ENCODE measurements at places on chromosomes 6 and 20. TPM values are rescaled to one million over a fixed set of nuclear protein-coding genes. Genes with fewer than 3 reads are reported as not detected.

- no peak for DNase-seq
Measured at GRCh38 chr6:82492134-82492533, 128.5 kb downstream of the TPBG start.

DNA sequence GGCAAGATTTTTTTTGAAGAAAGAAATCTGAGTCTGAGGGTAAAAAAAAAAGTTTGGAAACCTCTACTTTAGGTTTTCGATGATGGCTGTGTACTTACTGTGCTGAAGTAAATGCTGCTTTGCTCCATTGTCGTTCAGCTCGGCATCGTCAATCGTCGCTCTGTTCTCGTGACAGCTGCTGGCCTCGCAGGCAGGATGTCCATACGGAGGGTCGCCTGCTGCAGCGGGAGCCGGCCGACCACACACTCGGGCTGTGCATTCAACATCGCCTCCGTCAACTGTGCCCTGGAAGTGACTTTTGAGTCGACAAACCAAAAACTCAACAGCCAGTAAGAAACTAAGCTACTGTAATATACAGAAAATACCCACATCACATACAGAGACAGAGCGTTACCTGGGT is 53.1 kb upstream of the SMOC2 start:
- DNase-seq, result no peak

Gene DEFB132
- total RNA-seq, result 1.5 TPM

Gene SMLR1
- not detected for total RNA-seq

DNA sequence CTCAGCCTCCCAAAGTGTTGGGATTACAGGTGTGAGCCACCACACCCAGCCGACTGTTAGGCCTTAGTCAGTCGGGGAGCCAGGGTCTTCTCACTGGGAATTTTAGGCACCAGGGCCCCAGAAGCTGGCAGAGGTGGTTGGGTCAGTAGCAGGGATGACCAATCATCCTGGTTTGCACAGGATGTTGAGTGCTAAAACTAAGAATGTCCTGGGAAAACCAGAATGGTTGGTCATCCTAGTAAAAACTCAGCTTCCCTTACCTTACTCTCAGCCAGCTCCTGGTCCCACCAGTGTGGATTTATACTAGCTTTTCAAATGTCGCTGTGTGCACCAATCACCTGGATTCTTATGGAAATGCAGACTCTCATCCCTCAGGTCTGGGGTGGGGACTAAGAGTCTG is 31.8 kb downstream of the KCNG1 start:
- DNase-seq, result no peak

GRCh38 chr20:3661060-3661813 is 2.0 kb downstream of the GFRA4 start:
- DNase-seq, result peak; percentile 74

Gene DLK2
- not detected for total RNA-seq

Gene HTR1E
- total RNA-seq, result not detected

DNA sequence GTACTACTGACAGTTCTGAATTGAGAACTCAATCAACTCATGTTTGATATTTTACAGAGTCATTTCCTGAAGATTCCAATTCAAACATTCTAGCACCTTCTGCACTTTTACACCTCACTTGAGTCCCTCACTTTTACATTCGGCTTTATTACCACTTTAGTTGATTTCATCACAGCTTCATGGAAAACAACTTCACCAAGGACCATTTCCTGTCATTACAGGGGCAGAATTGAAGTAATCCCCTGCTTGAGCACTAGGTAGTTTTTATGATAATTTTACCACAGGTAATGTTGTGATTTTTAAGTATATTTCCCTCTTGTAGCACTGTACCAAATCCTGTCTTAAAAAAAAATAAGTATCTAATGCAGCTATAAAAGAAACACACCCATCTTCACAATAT is 312.9 kb downstream of the BTBD9 start:
- DNase-seq, result no peak

GRCh38 chr20:35339007-35339406 is 46.8 kb upstream of the FAM83C start:
- DNase-seq, result no peak

GRCh38 chr20:38304845-38305447 is 990 bp downstream of the BPI start:
- no peak for DNase-seq

DNA sequence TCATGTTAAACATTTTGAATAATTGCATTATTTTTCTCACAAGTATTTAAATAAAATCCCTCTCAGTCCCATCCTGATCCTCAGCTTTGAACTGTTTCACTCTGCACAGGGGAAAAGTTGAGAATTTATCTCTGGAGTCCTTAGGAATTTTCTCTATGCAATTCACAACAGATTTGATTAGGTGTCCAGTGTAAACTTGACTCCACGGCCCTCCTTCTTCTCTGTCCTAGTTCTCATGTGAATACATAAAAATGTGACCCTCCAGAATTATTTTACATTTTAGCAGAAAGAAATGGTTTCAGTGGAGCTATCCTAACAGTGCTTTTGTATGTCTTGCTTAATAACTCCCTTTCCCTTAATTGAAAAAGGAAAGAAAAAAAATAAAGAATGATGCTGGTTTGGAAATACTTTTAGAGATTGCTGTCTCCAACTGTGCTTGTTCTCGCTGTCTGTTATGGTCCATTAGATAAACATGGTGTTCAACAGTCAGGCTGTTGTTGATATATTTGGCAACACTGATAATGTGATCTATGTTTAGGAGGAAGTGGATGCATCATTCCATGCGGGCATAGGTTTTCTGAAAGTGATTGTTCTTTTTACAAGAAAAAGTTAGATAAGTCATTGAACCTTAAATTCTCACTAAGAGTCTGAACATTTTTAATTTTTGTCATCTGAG is 599.4 kb upstream of the CITED2 start:
- no peak for DNase-seq

DNA sequence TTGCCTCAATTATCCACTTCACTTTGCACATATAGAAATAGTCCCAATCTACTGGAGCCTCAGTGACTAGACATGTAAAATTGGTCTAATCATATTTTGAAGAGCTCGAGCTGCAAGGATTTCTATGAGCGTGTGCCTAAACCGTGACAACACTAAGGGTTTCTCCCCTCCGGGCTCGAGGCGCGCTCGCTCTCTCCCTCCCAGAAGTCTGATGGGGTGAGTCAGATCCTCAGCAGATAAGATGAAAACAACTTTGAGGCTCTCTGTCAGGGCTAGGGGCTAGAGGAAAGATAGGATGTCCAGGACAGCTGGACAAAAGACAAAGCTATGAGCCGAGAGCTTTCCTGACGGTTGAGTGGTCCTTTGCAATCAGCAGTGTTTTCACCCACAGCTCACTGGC is 16.8 kb downstream of the GNAS-AS1 start:
- no peak for DNase-seq

Gene COL21A1
- 1.3 TPM for total RNA-seq

Gene TMEM14A
- total RNA-seq, result 12.6 TPM

GRCh38 chr6:4381381-4381780 is 246.0 kb upstream of the ECI2 start:
- DNase-seq, result no peak

DNA sequence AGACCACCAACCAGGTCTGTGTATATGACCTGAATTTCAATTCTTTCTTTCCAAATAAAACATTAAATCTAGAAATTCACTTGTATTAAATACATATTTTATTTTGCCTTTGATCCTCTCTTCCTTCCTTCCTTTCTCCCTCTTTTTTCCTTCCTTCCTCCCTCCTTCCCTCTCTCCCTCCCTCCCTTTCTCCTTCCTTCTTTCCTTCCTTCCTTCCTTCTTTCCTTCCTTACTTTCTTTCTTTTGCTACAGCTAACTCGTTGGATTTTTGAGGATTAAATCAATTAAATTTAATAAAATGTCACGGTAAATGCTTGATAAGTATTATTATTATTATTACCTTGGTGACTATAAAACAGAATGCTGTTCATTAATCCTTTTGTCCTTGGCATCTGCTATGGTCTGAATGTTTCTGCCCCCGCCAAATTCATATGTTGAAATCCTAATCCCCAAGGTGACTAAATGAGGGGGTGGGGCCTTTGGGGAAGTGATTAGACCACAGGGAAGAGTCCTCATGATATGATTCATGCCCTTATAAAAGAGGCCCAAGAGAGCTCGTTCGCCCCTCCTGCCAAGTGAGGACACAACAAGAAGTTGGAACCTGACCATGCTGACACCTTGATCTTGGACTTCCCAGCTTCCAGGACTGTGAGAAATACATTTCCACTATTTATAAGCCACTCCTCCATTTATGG is 67.6 kb upstream of the BTBD3 start:
- no peak for DNase-seq

DNA sequence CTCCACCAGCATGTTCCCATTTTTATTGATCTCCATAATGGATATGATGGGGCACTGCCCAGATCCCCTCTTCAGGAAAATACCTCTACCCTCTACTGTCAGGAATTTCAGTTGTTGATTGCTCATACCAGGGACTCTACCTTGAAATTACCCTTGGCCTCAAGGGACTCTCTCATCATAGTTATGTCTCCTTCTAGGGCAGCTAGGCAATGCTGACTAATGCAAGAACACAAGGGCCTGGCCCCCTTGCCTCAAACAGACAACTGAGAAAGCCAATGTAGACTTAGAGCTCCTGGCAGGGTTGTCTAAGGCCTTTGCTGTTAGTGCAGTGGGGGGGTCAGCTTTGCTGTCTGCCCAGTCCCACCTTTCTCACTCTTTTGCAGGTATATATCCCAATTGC is 493.1 kb downstream of the BTBD3 start:
- DNase-seq, result no peak

DNA sequence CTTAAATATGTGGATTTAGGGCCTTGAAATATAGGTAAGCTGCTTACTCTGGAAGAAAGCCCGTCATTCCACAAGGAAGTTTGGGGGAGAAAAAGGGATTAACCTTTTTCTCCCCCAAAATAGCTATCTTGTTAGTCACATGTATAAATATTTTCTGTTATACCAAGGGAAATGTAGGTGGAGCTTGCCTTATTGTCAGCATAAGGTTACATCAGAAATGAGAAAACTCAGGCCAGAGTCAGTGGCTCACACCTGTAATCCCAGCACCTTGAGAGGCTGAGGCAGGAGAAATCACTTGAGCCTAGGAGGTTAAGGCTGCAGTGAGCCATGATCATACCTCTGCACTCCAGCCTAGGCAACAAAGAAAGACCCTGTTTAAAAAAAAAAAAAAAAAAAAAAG is 129.9 kb downstream of the LRFN2 start:
- no peak for DNase-seq

GRCh38 chr6:143581835-143582480 is 70.4 kb upstream of the FUCA2 start:
- no peak for DNase-seq

- no peak for DNase-seq
Measured at GRCh38 chr6:7668936-7669335, 57.0 kb upstream of the BMP6 start.

DNA sequence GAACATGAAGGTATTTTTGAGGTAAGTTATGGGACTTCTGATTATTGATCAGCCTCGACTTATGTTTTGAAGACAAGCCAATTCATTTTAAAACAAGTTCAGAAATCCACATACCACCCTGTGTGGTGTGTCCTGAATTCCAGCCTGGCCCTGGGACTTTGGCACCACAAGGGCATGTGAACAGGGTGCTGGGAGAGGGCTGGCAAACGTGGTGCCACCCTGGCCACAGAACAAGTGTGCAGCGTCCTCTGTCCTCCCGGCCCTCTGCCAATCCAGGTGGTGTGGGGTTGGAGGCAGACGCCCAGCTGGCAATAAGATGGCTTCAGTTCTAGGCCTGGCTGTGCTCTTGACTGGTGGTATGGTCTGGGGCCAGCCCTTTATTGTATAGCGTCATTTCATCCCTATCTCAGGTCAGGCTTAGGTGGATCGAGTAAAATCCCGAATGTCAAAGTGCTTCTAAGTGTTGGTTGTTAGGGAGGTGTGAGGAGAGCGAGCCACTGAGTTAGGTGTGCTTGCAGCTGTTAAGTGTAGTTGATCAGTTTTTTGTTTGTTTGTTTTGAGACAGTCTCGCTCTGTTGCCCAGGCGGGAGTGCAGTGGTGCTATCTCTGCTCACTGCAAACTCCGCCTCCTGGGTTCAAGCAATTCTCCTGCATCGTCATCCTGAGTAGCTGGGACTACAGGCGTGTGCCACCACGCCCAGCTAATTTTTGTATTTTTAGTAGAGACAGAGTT is 84.2 kb downstream of the RNF144B start:
- no peak for DNase-seq

DNA sequence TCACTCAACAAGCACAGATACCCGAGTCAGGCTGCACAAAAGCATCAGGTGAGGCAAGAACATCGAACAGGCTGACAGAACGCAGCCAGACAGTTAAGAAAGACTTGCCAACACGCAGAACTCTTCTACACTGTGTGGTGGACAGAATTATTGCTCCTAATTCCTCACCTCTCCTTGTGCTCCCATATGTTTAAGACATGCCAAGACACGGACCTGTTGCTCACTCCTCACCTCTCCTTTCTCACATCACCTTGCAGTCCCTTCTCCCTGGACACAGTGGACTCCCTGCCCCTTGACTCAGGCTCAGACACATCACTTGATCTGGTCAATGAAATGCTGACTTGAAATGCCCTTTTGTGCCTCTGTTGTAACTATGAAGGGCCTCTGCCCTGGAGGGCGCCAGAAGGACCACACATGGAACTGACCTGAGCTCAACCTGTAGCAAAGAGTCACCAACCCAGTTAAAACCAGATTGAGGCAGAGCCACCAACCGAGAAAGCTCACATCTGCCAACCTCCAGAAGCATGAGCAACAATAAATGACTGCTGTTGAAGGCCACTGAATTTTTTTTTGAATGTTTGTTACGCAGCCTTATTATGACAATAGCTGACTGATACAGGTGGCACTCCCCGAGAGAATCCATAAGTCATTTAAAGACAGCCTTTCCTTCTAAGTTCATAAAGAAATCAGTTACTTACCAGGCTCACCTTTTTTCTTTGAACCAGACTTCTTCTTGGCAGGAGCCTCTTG is 24.0 kb downstream of the RRBP1 start:
- DNase-seq, result no peak

Gene RAD21L1
- not detected for total RNA-seq

Gene LHFPL5
- not detected for total RNA-seq

Gene SLC17A4
- 0.10 TPM for total RNA-seq

DNA sequence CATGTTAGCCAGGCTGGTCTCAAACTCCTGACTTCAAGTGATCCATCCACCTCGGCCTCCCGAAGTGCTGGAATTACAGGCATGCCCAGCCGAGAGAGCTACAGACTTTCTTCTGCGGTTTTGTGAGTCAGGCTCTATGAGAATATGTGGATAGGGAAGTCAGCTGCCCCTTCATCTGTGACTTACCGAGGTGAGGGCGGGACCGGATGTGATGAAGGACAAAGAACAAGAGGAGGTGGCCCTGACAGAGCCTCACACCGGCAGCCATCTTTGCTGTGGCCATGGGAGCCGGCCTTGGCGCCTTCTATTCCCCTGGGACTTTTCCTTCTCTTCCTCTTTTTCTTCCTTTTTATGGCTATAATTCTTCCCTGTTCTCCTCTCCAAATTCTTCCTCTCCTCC is 67.0 kb downstream of the IYD start:
- DNase-seq, result no peak

- DNase-seq, result peak; percentile 79
Measured at GRCh38 chr20:24700166-24700860, 230.9 kb downstream of the SYNDIG1 start.

DNA sequence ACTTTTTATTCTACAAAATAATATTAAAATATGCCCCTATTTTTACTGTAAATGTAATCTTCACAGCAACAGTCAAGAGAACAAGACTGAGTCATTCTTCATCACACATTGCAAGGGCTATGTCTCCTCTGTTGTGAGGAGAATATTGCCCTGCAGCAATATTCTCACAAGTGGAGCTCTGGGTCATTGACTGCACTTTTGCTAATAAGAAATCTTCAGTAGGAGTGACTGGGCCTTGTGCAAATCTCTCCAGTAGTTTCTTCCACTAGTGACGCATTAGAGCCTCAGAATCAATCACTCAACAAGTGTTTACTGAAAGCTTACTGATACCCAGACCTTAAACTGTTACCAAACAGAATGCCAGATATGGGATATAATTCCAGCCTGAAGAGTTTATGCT is 49.1 kb downstream of the LAMA2 start:
- no peak for DNase-seq

Gene KCNK5
- total RNA-seq, result 0.87 TPM

Measured in mesenteric fat pad (tissue), 1 donor.